ENCODE measurements at places on chromosomes 13 and 19. TPM values are rescaled to one million over a fixed set of nuclear protein-coding genes. Genes with fewer than 3 reads are reported as not detected.

Gene CLEC11A
- 5.7 TPM for total RNA-seq

Gene POU2F2
- total RNA-seq, result 17.0 TPM

Gene OR7C1
- total RNA-seq, result not detected

Gene KLF1
- total RNA-seq, result not detected

Gene LRRC4B
- total RNA-seq, result not detected

Gene NKG7
- total RNA-seq, result 169 TPM

Gene TBXA2R
- 2.6 TPM for total RNA-seq

Gene UTP14C
- total RNA-seq, result 2.2 TPM

Gene C5AR1
- total RNA-seq, result 2.9 TPM

Gene ZSWIM4
- total RNA-seq, result 4.1 TPM

Gene EPSTI1
- 8.8 TPM for total RNA-seq

Gene CD33
- total RNA-seq, result not detected

Gene NOTCH3
- not detected for total RNA-seq

Gene C13orf46
- 12.1 TPM for total RNA-seq

Gene LSR
- total RNA-seq, result 97.9 TPM

Gene ANGPTL8
- not detected for total RNA-seq

Gene FUT1
- total RNA-seq, result not detected

Gene KLK12
- not detected for total RNA-seq

Gene MYBPC2
- total RNA-seq, result 0.08 TPM

Gene FPR3
- not detected for total RNA-seq

Gene PGLYRP2
- not detected for total RNA-seq

Gene LILRA5
- 0.44 TPM for total RNA-seq

Gene P2RY11
- 76.3 TPM for total RNA-seq

Gene SULT2A1
- total RNA-seq, result not detected

Gene SYNE4
- 0.95 TPM for total RNA-seq

Measured in CD8-positive, alpha-beta T cell (primary cell).